Effector memory CD8-positive, alpha-beta T cell (primary cell): ENCODE measurements at places on chromosomes 7 and 10.

DNA sequence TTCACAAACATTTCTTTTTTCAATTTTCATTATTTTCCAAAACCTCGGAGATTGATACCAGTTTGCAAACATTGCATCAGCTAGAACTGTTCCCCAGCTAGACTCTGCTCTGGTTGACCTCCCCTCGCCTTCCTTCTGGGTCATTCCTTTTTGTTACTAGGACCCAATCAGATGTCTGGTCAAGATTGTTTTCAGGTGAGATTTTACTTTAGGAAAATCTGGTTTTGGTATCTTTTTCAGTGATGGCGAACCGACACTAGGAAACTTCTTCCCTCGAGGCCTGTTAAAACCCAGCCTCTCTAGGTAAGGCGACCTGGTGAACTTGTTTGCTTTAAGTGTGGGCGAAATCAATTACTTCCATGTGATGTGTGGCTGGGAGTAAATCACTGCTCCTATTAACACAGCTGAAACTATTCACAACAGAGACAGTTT, 8.4 kb downstream of the PROSER2 start:
- no peak for DNase-seq

DNA sequence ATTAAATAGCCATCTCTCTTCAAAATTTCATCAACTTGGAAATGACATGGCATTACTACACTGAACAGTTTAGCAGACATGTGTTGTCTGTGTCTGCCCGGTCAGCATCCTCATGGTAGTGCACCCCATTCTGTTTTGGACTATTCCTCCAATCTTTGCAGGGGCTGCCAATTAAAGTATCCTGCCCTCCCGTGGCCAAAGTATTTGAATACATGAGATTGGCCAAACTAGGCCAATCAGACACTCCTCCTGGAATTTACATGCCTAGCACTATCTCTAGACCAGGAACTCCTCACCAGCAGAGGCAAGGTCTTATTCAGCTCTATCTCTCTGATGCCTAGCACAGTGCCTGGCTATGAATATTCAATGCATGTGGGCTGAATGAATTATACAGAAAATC, 4.4 kb downstream of the SHTN1 start:
- no peak for DNase-seq

DNA sequence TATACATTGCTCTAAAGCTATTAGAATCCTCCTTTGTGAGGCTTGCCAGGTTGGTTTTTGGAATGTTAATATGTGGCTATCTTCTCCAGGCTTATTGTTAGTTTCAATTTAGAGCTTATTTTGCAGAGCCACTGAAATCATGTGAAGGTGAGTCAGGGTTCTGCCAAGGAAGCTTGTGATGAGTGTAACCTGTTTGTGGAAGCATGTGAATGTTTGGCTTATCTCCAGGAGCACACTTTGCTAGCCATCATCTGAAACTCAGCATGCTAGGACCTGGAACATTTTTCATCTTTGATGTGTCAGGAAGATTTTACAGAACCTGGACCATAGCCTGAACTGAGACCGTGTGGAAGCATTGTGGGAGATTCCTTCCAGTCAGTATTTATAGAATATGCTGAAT, 197.3 kb downstream of the PPP1R9A start:
- no peak for DNase-seq

GRCh38 chr10:86232644-86233043, 134.0 kb downstream of the GRID1 start:
- no peak for DNase-seq

DNA sequence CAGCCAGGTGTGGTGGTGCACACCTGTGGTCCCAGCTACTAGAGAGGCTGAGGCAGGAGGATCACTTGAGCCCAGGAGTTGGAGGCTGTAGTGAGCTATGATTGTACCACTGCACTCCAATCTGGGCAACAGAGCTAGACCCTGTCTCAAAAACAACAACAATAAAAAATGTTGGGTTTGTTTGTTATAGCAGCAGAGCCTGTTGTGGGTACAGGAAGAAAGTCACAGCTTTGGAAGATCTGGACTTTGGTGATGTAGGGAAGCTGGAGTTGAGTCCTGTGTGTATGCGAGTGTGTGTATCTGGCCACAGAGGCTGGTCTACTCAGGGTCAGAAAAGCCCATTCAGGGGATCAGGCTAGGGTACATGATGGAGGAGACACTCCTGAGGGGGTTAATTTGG, 3.9 kb downstream of the GRID2IP start:
- DNase-seq = no peak
